Activated CD4-positive, alpha-beta memory T cell treated with anti-CD3 and anti-CD28 coated beads for 36 hours (primary cell): ENCODE measurements at places on chromosomes 2 and 18. TPM values are rescaled to one million over a fixed set of nuclear protein-coding genes. Genes with fewer than 3 reads are reported as not detected.

DNA sequence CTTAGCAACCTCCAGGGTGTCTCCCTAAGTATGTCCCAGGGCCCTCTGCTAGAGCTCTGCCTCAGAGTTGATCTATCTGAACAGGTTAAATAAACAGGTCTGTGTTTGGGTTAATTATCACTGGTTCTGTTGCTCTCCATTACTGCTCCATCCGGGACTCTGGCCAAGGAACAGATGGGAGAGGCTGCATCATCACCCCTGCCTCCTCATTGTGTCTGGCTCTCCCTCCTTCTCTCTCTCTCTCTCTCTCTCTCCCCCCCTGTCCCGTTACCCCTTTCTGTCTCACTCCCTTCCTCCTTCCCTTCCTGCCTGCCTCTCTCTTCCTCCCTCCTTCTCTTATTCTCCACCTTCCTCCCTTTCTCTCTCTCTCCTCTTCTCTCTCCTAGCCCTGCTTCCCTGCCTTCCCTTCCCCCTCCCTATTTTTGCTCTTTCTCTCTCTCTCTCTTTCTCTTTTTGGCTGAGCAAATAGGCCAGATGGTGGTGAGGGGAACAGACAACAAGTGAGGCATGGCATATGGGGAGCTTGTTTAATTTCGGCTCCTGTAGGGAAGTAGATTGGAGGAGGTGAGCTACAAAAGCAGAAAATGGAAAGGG, 62.1 kb downstream of the SETBP1 start:
- no peak for DNase-seq

DNA sequence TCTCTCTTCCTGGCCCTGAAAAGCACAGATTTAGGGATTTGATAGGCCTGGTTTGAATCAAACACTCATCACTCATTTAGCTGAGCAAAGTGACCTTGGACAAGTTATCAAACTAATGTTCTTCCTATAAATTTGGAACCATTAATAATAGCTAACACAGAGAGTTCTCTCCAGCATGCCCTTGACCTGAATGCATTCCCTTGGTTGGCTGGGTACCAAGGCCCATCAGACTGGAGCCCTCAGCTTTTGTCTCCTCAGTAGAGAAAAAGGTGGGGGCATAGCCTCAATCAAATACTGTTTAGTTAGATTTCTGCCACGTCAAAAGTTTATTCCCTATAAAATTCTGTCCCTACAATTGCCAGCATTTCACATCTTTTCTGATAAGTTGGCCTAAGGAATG, 13.8 kb upstream of the MRPL19 start:
- DNase-seq: no peak

- no peak for DNase-seq
Measured at GRCh38 chr18:58721566-58722239, 50.4 kb downstream of the MALT1 start.

DNA sequence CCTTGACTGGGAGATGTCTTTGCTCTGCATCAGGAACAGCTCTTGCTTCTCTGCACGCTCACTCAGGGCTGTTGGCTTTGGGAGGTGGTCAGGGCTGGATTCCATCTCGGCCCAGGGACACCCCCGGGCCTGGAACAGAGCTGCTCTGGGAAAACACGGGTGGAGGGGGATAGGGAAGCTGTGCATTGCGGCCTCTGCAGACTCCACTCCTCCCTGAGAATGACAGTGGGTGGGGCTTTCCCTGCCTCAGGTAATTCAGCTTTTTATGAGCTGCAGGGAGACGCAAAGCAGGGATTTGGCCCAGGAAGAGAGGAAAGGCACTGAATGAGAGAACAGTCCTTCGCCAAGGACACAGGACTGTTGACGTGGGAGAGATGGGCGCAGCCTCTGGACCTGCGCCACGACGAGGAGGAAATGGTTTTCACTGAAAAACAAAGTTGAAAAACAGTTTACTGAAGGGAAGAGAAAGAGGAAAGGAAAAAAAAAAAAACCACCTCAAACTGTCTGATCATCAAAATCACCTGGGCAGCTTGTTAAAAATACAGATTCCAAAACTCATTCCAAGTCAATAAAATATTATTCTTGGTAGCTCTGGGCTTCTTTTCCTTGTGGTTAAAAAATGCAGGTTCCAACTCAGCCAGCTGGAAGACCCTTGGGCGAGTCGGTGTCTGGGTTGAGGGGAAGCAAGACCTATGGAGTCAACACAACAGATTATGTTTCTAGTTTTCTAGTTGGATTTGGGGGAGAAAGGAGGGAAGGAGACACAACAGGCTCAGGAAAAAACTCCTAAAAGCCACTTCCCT, 194.0 kb downstream of the ZFP36L2 start:
- no peak for DNase-seq

- DNase-seq: no peak
Measured at GRCh38 chr2:40260437-40260836, 191.5 kb downstream of the SLC8A1 start.

DNA sequence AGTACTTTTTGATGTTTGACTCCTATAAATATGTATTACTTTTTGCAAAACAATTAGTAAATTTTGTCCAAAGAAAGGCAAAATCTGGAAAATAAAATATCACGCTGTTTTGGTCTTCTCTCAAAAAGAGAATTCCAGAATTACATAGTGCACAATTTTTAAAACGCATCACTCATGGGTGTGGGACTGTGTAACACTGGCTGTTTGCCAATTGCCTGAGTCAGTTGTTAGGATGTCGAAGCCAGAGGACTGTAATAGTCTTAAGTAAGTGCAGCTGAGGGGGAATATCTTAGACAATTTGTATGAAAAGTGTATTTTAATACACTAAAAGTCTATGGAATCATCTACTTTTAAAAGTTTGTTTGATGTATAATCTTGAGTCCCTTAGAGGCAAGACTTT, 24.1 kb upstream of the EPHA4 start:
- DNase-seq: no peak

GRCh38 chr2:71347517-71347916, 15.9 kb downstream of the ZNF638 start:
- no peak for DNase-seq

The CPS1 gene
- total RNA-seq: 1.7 TPM

DNA sequence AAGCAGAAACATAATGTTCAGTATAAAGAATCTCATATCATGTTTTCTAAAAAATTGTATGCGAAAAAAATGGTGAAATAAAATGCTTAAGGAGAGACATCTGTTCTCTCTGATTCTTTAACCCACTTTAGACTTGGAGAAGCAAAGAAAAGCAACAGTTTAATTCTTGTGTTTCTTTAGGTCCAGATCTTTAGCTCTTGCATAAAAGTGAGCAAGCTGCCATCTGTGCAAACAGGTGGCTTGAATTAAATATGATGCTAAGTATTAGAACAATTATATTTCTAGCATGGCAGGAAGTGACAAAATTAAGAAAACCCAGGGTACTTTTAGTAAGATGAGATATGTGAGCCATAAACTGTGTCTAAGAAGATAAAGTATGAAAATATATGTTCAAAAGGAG, 1038.3 kb downstream of the DPP10 start:
- DNase-seq: no peak

DNA sequence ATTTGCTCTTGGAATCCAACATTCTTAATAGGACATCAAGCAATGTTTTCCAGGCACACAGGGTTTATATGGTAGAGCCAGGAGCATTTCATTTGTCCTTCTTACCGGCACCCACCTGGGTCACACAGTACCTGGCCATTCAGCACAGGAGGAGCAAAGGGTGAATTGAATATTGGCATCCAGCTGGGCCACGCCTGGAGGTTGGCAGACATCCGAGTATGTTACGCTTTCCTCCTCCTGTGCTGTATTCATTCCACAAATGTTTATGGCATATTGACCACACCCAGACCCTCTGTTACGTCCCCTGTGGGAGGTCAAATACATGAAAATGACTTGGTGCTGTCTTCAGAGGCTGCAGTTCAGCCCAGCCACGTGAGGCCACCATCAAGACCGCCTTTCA, 206.2 kb downstream of the RTP5 start:
- DNase-seq: no peak

The RGPD4 gene
- total RNA-seq: not detected

The APCDD1 gene
- not detected for total RNA-seq

DNA sequence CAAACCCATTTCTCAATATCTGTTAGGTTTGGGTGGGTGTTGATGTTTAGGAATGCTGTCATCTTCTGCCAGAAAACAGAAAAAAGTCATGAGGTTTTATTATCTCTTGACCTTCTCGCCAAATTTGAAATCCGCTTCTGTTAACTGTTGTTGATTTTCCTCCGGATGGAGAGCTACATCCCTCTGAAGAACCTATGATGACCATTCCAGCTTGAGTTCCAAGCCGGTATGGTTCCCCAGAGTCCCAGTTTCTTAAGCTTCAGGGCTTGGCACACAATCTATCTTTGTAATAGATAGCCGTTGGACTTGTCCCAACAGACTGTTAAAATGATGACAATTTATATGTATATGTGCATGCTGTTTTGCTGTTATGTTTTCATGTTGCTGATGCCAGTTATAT, 1201.0 kb downstream of the LRP1B start:
- no peak for DNase-seq

The GCG gene
- not detected for total RNA-seq

DNA sequence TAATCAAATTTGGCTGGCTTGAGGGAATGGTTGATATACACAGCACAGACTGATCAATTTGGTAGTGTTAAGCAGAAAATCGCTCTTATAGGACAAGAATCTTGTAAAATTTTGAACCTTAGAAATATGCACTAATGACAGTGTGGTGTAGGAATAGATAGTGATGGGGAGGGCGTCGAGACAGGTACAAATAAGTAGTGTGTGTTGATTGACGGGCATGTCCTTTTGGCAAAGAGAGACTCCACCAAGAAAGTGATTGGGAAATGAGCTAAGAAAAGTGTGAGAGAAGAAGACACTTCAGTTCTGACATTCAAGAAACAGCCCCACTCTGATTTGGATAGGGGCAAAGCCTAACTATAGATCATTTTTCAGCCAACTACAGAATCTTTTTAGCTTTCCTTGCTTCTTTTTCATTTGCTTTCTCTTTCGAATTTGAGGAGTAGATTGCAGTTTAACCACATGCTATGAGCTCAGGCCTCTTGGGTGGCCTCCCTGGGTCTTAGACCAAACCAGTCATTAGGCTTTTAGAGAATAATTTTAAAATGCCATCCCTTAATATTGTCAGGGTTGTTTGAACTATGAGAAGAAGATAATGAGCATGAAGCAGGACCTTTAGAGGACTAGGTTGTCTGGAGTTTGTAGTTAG, 127.1 kb downstream of the CERS6 start:
- no peak for DNase-seq

DNA sequence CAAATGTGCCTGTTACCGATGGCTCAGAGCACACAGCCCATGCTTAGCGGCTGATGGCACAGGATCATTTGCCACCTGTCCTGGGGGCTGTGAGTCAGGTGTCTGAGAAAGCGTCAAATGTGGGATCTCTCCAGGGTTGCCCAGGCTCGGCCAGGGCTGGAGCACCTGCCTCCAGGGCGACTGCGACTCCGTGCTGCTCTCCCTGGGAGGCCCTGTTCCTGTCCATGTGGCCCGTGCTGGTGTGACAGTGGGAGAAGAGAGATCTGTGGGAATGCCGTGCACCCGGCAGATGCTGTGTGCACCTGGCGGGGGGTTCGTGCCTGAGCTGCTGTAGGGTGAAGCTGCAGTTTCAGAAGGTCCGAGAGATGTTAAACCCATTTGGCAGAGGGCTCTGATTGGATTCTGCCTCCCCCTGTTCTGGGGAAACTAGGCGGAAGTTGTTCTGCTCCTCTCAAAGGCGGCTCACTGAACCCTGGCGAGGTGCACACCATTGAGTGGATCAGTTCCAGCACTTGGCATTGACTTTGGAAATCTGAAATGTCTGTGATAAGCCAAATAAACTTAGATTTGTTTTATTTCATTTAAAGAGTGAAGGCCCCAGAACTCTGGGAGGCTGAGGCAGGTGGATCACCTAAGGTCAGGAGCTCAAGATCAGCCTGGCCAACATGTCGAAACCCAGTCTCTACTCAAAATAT, 34.7 kb upstream of the TPO start:
- DNase-seq: no peak

GRCh38 chr18:55139836-55140235, 180.6 kb upstream of the CCDC68 start:
- no peak for DNase-seq

The RAB6C gene
- total RNA-seq: not detected

The CCDC74B gene
- 3.2 TPM for total RNA-seq

- peak; percentile 66 for DNase-seq
Measured at GRCh38 chr2:169363560-169364150, 1.3 kb upstream of the LRP2 start.

- no peak for DNase-seq
Measured at GRCh38 chr18:67805261-67805660, 288.7 kb upstream of the DSEL start.

DNA sequence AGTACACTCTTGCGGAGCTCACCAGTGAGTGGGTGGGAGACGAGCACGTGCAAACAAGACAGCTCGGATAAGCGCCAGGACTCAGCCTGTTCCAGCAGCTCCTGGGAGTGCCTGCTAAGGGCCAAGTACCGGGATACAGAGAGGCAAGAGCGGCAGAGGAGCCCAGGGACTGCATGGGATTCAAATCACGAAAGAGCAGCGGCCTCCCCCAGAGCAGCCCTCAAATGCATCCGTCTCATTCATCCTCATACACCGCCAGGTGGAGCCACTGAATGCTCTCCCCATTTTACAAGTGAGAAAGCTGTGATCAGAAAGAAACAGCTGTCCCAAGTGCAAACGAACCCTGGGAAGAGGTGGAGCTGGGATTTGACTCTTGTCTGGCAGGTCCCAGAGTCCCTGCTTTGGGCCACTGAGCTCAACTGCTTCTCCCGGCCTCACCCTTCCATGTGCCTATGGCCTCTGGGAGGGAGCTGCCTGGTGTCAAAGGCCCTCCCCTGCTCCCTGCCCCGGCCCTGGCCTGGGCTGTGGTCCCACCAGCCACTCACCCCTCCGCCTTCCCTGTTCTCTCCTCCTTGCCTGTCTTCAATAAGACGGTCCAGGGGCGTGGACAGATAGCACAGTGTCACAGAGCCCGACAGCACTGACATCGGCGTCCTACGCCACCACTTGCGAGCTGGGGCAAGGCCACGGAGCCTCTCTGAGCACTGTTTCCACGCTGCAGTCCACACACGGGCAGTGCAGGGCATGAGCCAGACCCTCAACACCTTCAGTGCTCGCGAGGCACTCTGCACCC, 72.8 kb upstream of the TAF1B start:
- DNase-seq: peak; percentile 74

GRCh38 chr2:38535404-38535743, 67.4 kb downstream of the HNRNPLL start:
- no peak for DNase-seq

- DNase-seq: no peak
Measured at GRCh38 chr2:238912916-238913875, 65.3 kb downstream of the TWIST2 start.

DNA sequence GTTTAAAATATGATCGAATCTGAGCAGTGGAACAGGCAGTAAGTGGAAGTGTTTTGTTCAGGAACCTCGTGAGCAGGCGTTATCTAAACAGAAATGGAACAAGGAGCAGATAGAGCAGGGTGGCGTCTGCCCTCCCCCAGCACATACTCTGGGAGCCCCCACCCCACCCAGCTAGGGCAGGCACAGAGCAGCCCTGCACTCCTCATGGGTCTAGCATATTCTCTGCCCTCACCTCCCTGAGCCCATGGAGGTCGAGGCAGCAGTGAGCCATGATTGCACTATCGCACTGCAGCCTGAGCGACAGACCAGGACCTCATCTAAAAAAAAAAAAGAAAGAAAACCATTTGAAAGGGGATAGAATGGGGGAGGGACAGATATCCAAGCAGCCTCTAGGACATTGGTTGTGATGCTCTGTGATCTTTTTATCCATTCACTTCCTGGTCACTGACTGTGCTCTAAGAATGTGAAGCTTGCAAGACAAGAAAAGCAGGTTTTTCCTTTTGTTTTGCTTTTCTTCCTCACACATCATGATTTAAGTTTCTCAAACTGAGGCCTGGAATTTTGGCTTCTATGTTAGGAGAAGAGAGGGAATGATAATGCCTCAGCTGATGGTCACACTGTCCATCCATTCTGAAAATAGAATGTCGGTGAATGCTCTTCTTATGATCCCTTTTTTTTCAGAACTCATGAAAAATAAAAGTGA, 3.1 kb downstream of the MLPH start:
- no peak for DNase-seq

The PSMA8 gene
- 1.7 TPM for total RNA-seq
